Heart left ventricle (tissue), 16 donors: ENCODE measurements at places on chromosomes 1 and 21. TPM values are rescaled to one million over a fixed set of nuclear protein-coding genes. Genes with fewer than 3 reads are reported as not detected.

MRPL20 gene
- polyA plus RNA-seq: 238 TPM

C1orf226 gene
- polyA plus RNA-seq: 3.1 TPM

CCSAP gene
- polyA plus RNA-seq: 1.4 TPM

SLC2A5 gene
- polyA plus RNA-seq: 0.86 TPM

LIN28A gene
- polyA plus RNA-seq: not detected

DNA sequence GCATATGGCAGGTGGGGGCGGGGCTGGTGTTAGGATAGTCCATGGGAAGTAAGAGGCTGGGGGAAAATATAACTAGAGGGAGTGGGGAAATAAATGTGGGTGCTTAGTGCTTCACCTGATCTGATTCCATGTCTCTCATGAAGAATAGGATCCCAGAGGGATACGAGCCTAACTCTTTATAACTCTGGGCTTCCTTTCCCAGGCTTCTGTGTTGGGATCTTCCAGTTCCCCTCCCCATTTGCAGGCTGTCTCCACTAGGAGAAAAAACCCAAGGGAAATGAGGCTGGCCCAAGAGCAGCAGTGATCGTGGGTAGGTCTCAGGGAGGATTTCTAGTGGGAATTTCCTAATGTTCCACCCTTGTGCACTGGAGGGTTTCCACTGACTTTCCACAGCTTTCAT, 1.6 kb downstream of the KCNJ9 start:
- no peak for DNase-seq

GRCh38 chr1:111131693-111132092, 8.2 kb downstream of the DRAM2 start:
- no peak for DNase-seq

GRCh38 chr1:178692564-178693327, 32.3 kb upstream of the RALGPS2 start:
- no peak for DNase-seq

- DNase-seq: no peak
These were observed 730 bp downstream of the NOS1AP start for GRCh38 chr1:162070094-162070748.

DNA sequence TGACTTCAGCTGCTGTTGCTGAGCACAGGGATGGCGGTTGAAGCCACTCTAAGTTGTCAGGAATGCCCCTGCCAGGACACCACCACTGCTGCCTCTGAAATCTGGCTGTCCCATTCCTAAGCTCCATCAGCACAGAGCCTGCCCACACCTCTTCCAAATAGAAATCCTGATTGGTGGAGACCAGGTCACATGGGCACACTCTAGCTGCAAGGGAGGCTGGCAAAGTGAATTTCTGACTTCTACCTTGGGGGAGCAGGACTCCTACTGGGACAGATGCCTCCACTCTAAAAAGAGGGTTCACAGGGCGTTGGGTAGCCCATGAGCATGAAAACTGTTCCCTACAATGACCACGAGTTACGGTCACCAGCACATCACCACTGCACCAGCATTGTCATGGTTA, 83.8 kb upstream of the TARDBP start:
- no peak for DNase-seq

- DNase-seq: no peak
These were observed 53.3 kb downstream of the SIK1 start for GRCh38 chr21:43373362-43374227.

GRCh38 chr1:102098536-102098935, 101.8 kb upstream of the OLFM3 start:
- no peak for DNase-seq

- DNase-seq: no peak
These were observed at the start of gene DYNLT4 for GRCh38 chr1:44806704-44807363. DYNLT4 (minus strand) TSS chr1:44807351; CDS start chr1:44806668, 683 bp downstream.

GRCh38 chr1:85283475-85284199, 7.2 kb upstream of the BCL10 start:
- DNase-seq: no peak
